ENCODE measurements at places on chromosomes 12 and 14. TPM values are rescaled to one million over a fixed set of nuclear protein-coding genes. Genes with fewer than 3 reads are reported as not detected.

DNA sequence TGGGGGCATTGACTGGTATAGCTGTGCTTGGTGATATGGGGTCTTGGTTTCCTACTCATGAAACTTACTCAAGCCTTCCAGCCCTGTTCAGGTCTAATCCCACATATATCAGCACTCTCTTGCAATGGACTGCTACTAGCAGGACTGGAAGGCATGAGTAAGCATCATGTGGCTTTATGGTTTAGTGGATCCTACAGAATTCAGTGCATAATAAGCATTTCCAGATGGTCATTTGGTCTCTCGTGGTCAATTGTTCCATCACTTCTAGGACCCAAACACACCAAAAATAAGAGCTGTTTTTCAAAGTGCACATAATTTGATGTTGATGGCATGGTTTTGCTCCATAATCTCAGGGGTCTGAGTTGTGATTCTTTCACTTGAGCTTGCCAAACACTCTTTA is 114.4 kb downstream of the LMNTD1 start:
- no peaks in the 10 kb centered on the region for H3K27me3 ChIP-seq
- no peaks in the 10 kb centered on the region for H3K36me3 ChIP-seq
- no peak overlapping the region for H3K4me3 ChIP-seq
- H3K27ac ChIP-seq = no peak overlapping the region
- no peak for DNase-seq
- peaks cover 5% of the 10 kb centered on the region for H3K4me1 ChIP-seq

DNA sequence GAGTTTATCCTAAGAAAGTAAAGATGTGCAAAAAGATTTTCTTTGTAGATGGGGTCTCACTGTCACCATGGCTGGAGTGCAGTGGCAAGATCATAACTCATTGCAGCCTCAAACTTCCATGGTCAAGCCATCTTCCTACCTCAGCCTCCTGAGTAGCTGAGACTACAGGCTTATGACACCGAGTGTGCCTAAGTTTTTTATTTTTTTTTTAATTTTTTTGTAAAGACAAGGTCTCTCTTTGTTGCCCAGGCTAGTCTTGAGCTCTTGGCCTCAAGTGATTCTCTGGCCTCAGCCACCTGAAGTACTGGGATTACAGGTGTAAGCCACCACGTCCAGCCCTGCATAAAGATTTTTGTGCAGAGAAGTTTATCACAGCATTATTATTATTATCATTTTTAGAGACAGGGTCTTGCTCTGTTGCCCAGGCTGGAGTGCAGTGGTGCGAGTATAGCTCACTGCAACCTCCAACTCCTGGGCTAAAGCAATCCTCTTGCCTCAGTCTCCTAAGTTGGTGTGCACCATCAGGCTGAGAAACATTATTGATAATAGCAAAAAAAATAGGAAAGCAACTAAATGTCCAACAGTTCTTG is 19.3 kb upstream of the MDM2 start:
- no peak for DNase-seq
- no peaks in the 10 kb centered on the region for H3K27me3 ChIP-seq
- no peak overlapping the region for H3K27ac ChIP-seq
- H3K4me3 ChIP-seq = no peak overlapping the region
- H3K36me3 ChIP-seq = no peaks in the 10 kb centered on the region
- H3K4me1 ChIP-seq = no peaks in the 10 kb centered on the region

DNA sequence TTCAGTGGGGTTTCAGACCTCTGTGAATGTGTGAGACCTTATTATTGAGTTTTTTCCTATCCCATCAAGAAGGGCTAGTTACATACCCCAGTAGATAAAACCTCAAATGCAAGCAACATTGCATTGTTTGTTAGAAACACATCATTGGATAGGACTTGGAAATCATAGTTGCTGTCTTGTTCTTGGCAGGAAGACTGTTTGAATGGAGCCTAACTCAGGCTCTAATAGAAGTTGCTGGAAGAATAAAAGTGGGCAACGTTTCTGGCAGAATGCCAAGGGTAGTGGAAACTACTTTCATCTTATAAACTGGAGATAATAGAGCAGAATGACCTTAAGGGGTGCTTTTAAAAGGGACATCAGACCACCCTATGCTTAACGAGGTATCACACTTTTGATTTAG is 9.9 kb upstream of the PTHLH start:
- H3K4me3 ChIP-seq = no peak overlapping the region
- no peak for DNase-seq
- H3K27me3 ChIP-seq = peaks cover 45% of the 10 kb centered on the region
- no peak overlapping the region for H3K27ac ChIP-seq
- no peaks in the 10 kb centered on the region for H3K36me3 ChIP-seq

Gene KRT8
- 0.29 TPM for total RNA-seq

Gene CD4
- total RNA-seq = 11.1 TPM

Gene PKP2
- total RNA-seq = 0.13 TPM

Measured in activated CD8-positive, alpha-beta T cell treated with anti-CD3 and anti-CD28 coated beads for 36 hours (primary cell).